Activated T-cell treated with anti-CD3 and anti-CD28 coated beads, Interleukin-2, amount 50 U/mL, for 4 hours (primary cell): ENCODE measurements at places on chromosomes 4 and X.

- no peak for DNase-seq
Measured at GRCh38 chrX:42229533-42229932, 306.2 kb upstream of the CASK start.

GRCh38 chrX:103356130-103356798 is at the start of gene TCEAL9:
TCEAL9 (plus strand) TSS chrX:103356506; CDS start chrX:103357685, 1,179 bp downstream.
- DNase-seq = no peak

DNA sequence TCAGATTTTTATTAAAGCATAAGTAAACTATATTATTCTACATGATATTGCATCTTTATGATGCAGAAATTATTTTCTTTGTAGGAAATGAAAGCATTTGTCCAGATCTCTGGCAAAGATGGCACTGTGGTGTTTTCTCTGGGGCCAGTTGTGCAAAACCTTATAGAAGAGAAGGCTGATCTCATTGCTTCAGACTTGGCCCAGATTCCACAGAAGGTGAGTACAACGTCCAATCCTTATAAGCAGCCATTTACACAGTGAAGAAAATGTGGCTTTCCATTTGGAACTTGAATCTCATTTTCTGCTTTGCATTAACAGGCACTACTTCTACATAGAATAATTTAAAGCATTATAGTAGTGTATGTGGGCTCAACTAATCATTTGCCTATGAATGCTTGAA is 6.9 kb upstream of the UGT2B7 start:
- DNase-seq = no peak

- DNase-seq = no peak
Measured at GRCh38 chrX:133175605-133176004, 42.5 kb downstream of the TFDP3 start.

DNA sequence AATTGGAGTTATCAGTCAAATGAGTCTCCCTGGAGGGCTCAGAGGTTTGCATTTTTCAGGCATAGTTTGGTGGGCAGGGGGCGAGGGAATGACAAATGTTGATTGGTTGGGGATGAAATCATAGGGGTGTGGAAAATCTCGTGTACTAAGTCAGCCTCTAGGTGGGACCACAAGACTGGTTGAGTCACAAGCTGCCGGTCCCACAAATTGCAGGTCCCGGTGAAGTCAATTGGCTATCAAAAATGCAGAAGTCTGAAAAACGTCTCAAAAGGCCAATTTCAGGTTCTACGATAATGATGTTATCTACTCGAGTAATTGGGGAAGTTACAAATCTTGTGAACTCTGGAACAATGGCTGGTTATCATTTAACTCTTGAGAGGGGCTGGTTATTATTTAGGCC is 98.8 kb upstream of the DHX15 start:
- no peak for DNase-seq

DNA sequence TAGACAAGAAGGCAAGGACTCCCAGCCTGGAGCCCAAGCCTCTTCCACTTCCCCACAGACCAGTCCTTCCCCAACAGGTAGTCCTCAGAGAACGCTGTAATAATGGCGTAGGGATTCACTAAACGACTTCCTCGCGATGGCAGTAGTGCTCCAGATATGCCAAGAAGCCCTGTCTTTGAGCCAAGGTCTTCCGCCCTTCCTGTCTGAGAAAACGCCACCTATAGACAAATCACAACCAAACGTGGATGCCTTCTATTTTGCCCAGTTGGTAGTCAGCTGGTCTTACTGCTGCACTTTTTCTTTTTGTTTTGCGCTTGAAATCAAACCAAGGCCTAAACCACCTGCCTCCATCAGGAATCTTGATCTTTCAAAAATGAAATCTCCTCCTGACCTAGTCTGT is 203.3 kb downstream of the OR13H1 start:
- peak; percentile 73 for DNase-seq

GRCh38 chr4:8832113-8832915 is 39.3 kb downstream of the HMX1 start:
- DNase-seq = no peak

- DNase-seq = no peak
Measured at GRCh38 chrX:5415738-5416137, 812.9 kb downstream of the NLGN4X start.

- DNase-seq = no peak
Measured at GRCh38 chr4:143713955-143714625, 13.6 kb upstream of the FREM3 start.

GRCh38 chrX:77404419-77404818 is 42.8 kb upstream of the FGF16 start:
- DNase-seq = no peak

GRCh38 chr4:72022553-72022952 is 9.2 kb upstream of the NPFFR2 start:
- DNase-seq = no peak

GRCh38 chr4:77126809-77127208 is 30.2 kb upstream of the CCNG2 start:
- no peak for DNase-seq

GRCh38 chr4:74632634-74633033 is 161.7 kb downstream of the BTC start:
- peak; percentile 5 for DNase-seq
